ENCODE measurements at places on chromosomes 1 and 21.

- DNase-seq = no peak
These were observed 27.5 kb upstream of the DNAJC6 start for GRCh38 chr1:65281846-65282245.

GRCh38 chr1:147270721-147271120 lies 28.2 kb downstream of the CHD1L start:
- no peak for DNase-seq

- DNase-seq = no peak
These were observed 106.6 kb downstream of the BCAR3 start for GRCh38 chr1:93574991-93575390.

GRCh38 chr1:2143814-2144500 lies 50.6 kb downstream of the FAAP20 start:
- no peak for DNase-seq

DNA sequence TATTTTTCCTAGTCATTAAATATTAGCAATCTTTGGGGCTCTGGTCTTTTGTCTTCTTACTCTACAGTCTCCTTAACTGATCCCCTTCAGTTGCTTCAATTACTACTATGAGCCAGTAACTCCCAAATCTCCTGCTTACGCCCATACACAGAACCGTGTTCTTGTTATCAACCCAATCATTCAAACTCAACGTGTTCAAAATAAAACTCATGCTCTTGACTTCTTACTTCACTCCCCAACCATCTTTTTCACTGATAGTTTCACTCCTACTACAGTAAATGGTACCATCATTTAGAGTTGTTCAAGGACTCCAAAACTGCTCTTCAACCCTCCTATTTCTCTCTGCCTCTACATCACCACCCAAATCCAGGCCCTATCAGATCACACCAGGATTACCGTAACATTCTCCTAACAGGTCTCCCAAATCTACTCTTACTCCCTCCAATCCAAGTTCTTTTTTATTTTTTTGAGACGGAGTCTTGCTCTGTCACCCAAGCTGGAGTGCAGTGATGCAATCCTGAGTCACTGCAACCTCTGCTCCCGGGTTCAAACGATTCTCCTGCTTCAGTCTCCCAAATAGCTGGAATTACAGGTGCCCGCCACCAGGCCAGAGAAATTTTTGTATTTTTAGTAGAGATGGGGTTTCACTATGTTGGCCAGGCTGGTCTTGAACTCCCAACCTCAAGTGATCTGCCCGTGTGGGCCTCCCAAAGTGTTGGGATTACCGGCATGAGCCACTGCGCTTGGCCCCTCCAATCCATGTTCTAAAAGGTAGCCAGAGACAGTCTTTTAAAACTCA lies 3.0 kb downstream of the YARS1 start:
- no peak for DNase-seq

DNA sequence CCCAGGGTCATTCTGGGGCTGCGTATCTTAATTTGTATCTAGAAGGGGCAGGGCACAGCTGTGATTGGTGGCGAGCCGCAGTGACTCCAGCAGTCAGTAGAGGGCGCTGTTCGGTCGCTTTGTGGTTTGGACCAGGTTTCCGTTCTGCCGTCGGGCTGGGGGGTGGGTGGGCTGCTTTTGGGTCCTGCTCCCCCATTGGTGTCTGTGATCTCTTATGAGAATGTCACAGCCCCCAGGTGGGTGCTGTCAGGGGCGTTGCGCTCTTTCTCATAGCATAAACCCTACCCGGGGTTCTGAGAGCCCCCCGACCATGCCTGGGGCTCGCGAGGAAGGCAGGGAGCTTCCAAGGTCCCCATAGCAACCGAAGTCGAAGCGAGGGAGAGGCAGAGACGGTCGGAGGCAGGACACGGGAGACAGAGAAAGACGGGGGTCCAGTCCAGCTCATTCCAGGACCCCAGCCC lies 5.4 kb downstream of the TFF3 start:
- peak; percentile 2 for DNase-seq

GRCh38 chr1:38073534-38074301 lies 27.1 kb upstream of the POU3F1 start:
- no peak for DNase-seq

DNA sequence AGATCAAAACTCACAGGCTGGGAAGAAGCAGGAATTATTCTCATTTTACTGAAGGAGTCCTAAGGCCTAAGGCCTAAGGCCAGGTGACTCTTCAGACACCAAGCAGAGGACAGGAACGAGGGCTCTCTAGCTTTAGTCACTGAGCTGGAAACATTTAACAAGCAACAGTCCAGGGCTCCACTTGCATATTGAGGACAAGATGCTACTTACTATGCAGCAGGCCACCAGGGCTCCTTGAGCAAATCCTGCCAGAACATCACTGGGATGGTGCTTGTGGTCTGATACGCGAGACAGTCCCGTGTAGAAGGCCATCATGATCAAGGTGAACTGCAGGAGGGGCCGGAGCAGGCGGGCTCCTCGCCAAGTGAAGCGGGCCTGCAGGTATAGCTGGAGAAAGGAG lies 67.6 kb downstream of the PLPP3 start:
- no peak for DNase-seq

GRCh38 chr21:22399681-22400514 lies 1401.7 kb downstream of the NCAM2 start:
- DNase-seq = no peak

DNA sequence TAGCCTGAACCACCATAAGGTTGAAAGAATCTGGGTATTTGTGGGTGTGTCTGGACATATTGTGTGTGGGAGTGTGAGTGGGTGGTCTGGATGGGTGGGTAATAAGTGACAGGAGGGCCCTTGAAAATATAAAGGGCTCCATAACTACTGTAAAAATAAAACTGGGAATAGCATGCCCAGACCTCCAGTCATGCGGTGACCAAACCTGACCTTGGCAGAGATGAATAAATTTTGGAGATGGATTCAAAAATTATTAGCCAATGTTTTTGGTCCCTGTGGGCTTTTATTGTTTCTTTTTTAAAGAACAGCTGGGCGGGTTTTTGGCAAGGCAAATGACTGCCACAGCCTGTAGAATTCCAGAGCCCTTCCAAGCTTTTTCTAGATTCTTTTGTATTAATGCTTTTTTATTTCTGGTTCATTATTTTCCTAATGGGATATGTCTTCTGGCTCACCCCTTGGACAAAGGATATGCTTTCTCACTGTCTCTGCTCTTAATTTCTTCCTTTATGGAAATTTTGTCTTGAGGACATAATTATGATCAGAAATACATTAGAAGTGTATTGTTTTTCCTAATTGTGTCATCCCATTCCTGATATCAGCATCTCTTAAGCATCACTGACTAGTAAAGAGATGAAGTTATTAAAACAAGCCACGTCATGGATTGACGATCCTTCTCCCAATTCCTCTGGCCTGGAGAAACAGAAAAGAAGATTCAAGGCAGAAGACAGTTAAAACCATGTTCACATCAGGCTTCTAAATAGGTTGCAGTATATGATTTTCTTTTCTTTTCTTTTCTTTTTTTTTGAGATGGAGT lies 69.5 kb downstream of the NTMT2 start:
- no peak for DNase-seq

- peak; percentile 65 for DNase-seq
These were observed 61.5 kb downstream of the TNN start for GRCh38 chr1:175129182-175129581.

- DNase-seq = no peak
These were observed at the start of gene GSTM4 for GRCh38 chr1:109655615-109656519. TSS of gene GSTM4 (plus strand) at chr1:109656099. CDS start at chr1:109656390, 291 bp downstream.

GRCh38 chr1:219340796-219341195 lies 167.1 kb downstream of the LYPLAL1 start:
- no peak for DNase-seq
